Activated CD4-positive, alpha-beta memory T cell treated with anti-CD3 and anti-CD28 coated beads, Interleukin-2, amount 10 ng/mL, durations not matched to agents 7 days and 5 days (primary cell): ENCODE measurements at places on chromosomes 1 and 21.

DNA sequence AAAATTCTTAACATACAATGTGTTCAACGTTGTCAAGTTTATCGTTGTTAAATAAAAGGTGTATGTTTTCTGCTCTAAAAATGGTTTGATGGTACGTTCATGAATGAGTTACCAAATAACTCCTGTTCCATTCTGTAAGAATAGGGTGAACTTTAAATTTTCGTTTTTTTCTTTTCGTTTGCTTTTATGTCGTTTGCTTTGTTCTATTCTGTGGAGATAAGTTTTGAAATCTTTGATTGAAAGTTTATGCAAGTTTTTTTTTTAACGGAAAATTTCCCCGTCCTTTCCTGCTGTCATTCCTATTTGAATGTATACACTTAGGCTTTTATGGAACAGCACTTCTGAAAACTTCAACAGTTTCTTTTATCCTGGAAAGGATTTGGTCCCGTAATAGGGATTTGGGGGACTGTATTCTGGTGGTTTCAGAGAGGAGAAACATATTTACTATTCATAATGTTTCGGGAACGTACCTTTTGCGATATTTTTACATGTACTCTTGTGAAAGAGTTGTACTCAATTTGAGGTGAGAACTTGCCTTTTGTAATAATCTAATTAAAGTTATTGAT lies 1.7 kb downstream of the DR1 start:
- peak overlapping the region; percentile 99 for H3K4me3 ChIP-seq
- H3K4me1 ChIP-seq: peaks cover 32% of the 10 kb centered on the region
- no peaks in the 10 kb centered on the region for H3K27me3 ChIP-seq
- DNase-seq: no peak
- H3K36me3 ChIP-seq: peaks cover 40% of the 10 kb centered on the region

- H3K4me3 ChIP-seq: no peak overlapping the region
- H3K36me3 ChIP-seq: peaks cover 6% of the 10 kb centered on the region
- no peak for DNase-seq
- no peak overlapping the region for H3K27ac ChIP-seq
- H3K4me1 ChIP-seq: no peaks in the 10 kb centered on the region
Observed at GRCh38 chr21:31479222-31479621, 135.2 kb upstream of the TIAM1 start.

GRCh38 chr1:16605213-16605525 lies 8.2 kb downstream of the NBPF1 start:
- no peak overlapping the region for H3K4me3 ChIP-seq
- peaks cover 2% of the 10 kb centered on the region for H3K27me3 ChIP-seq
- H3K27ac ChIP-seq: no peak overlapping the region
- H3K4me1 ChIP-seq: no peaks in the 10 kb centered on the region
- no peaks in the 10 kb centered on the region for H3K36me3 ChIP-seq

DNA sequence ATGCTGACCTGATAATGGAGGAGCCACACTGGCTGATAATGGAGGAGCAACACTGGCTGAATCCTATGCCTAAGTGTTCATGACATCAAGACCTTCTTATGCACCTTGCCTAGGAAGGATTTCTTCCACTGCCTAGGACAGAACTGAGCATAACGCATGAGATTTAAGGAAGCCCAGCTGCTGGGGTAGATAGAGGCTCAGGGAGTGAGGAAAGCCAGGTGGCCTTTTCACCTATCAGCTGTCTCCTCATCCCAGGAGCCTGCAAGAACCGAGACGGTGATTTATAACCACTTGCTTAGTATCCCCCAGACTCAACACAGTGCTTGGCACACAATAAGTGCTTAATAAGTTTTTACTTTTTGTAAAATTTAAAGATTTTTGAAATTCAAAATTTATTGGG lies 7.4 kb upstream of the CTBS start:
- no peak for DNase-seq
- no peaks in the 10 kb centered on the region for H3K27me3 ChIP-seq
- H3K4me3 ChIP-seq: no peak overlapping the region

GRCh38 chr1:116956378-116956777 lies 45.2 kb upstream of the CD101 start:
- no peaks in the 10 kb centered on the region for H3K27me3 ChIP-seq
- H3K4me3 ChIP-seq: no peak overlapping the region
- H3K4me1 ChIP-seq: no peaks in the 10 kb centered on the region
- DNase-seq: no peak
- no peak overlapping the region for H3K27ac ChIP-seq

GRCh38 chr1:46408356-46409062 lies 14.4 kb downstream of the FAAH start:
- H3K36me3 ChIP-seq: no peaks in the 10 kb centered on the region
- no peaks in the 10 kb centered on the region for H3K27me3 ChIP-seq
- no peak overlapping the region for H3K27ac ChIP-seq
- no peak for DNase-seq
- peaks cover 16% of the 10 kb centered on the region for H3K4me1 ChIP-seq
